Mesenteric fat pad (tissue), 1 donor: ENCODE measurements at places on chromosomes 7 and 10. TPM values are rescaled to one million over a fixed set of nuclear protein-coding genes. Genes with fewer than 3 reads are reported as not detected.

GRCh38 chr7:49229246-49229645 lies 304.9 kb downstream of the CDC14C start:
- DNase-seq = no peak

Gene MACC1
- 7.4 TPM for total RNA-seq

Gene TMEM106B
- 35.4 TPM for total RNA-seq

GRCh38 chr7:116551692-116552091 lies 26.9 kb downstream of the CAV1 start:
- DNase-seq = no peak

- no peak for DNase-seq
Observed at GRCh38 chr7:136389933-136390332, 412.8 kb upstream of the MTPN start.

GRCh38 chr10:108454224-108454623 lies 1289.7 kb upstream of the SORCS1 start:
- DNase-seq = no peak

DNA sequence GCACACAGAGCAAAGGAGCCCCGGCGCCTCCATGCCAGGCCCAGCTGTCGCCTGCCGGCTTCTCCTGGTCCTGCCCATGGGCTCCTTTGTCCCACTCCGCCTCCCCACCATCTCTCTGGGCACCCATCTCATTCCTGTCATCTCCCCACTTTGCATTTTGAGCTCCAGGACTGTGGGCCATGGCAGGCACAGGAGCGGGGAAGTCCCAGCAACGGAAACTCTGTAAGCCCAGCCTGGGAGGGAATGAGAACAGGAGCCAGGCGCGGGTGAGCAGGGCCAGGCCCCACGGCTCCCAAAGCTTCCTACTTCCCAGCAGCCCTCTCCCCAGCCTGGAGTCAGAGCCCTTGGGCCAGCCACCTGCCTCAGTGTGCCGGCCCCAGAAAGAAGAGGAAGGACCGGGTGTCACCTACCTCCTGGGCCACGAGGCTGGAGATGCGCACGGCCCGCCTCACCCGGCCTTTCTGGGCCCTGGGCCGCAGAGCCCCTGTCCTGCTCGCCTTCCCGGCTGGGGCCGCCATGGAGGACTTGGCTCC lies 23.1 kb downstream of the KCNH2 start:
- DNase-seq = no peak

Gene FAM24B
- total RNA-seq = 0.67 TPM

DNA sequence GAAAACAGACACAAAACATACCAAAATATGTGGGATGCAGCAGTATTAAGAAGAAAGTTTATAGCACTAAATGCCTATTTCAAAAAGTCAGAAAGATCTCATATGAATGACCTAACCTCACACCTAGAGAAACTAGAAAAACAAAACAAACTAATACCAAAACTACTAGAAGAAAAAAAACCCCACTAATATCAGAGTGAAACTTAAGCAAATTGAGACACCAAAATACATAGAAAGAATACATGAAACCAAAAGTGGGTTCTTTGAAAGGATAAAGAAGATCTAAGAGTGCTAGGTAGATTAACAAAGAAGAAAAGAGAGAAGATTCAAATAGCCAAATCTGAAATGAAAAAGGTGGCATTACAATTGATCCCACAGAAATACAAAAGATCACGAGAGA lies 494.1 kb downstream of the SH2D4B start:
- DNase-seq = no peak

DNA sequence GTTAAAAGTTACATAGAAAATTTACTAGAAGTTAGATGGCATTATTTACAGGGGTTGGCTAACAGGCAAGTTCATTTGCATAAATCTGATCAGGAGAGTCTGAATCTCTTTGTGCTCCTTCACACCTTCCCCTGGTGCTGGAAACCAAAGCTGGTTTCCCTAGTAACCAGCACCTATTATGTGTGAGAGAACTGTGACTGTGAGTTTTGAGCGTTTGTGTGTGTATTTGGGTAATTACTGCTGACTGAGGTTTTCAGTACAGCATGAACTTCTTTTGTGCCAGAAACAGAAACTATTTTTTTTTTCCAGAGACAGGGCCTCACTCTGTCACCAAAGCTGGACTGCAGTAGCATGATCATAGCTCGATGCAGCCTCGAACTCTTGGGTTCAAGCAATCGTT lies 10.3 kb upstream of the IFIT1B start:
- no peak for DNase-seq

DNA sequence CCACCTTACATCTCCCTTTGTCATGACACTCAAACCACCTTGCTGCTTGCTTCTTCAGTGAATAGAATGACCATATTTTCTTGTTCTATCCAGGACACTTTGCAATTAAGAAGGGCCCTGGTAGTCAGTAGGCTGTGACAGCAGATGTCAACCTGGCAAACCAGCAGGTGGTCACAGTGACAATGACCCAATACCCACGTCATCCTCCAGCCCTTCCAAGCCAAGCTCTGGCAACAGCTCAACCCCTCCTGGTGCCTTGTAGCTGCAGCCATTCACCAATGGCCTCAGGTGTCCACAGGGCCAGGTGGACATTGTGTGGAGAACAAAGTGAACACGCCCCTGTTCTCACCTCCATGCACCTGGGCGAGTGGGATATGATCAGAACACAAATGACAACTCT lies 87.6 kb upstream of the MACROH2A2 start:
- DNase-seq = no peak

- DNase-seq = no peak
Observed at GRCh38 chr10:30820261-30820991, 190.9 kb upstream of the LYZL2 start.

DNA sequence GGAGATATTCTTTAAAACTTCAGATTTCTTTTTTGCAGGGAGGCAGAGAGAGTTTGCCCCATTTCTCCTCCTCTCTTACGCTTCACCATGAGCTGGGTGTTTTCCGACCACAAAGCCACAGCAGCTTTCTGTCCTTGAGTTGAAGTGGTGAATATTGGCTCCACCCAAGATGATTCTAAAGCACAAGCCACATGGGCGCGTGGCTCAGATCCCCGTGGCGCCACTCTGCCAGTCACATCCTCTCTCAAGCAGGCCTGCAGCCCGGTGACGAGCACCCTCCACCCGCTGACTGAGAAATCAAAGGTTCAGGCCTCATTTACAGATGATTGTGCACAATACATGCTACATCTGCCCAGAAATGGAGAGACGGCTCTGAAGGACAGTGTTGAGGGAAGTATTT lies 27.6 kb upstream of the RNF32 start:
- DNase-seq = no peak

DNA sequence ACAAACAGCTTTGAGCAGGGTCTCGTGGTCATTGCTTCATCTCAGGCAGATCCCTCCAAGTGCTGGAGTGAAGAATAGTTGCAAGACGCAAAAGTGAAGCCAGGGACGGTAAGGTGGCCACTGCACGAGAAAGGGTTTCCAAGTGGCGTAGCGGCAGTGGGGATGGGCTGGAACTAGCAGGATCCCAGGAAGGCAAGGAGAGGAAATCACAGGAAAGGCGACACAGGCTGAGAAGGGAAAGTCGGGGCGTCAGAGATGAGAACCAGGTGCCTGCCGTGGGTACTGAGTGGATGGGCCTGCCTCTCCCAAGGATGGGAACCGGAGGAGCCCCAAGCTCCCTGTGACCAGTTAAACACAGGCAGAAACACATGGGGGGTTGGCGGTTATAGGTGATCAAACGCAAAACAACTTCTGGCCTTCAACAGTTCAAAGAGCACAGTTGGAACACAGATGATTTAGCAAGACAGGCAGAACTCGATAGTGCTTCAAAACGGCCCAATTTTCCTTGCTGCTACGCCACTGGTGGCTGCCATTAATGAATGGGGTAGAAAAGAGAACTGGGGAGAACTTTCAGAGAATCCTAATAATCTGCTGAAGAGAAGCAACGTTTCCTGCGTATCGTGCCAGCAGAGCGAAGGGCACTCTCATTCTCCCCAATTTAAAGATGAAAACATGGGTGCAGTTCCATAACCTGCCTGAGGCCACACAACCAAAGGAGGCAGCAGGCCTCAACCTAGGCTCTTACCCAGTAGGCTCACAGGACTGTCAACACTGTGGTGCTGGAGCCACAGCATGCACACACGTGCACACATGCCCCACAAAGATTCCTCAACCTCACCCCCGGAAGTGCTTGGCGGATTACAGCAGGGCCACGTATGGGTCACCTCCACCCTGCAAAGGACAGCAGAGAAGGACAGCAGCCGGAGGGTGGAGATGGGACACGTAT lies 61.9 kb downstream of the MAD1L1 start:
- no peak for DNase-seq

Gene NPVF
- total RNA-seq = not detected

DNA sequence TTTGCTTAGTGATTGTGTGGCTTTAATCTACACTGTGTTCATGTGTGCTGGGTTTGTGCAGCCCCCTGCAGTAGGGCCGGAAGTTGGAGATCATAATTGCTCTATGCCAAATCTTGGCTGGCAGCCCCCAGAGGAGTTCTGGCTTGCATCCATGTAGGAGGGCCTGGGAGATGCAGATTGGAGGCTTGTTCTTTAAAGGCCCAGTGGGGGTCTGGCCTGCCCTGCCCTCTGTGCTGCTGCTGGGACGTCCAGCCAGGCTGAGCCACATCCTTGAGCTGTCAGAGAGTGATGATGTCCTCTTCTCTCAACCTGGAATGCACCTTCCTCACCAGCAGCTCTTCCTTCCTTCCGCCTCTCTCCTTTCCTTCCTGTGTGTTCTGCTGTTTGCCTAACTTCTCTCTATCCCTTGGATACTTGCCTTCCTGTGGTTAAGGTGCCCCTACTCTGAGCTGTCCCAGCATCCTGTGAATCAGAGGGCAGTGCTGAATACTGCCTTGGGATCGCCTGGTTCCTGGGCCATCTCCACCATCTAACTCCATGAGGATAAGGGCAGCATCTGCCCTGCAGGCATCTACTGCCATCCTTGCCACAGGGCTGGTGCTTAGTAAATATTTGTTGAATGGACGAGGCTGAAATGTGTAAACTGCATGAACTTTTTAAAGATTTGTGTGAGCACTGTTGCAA lies 30.2 kb downstream of the DOCK1 start:
- DNase-seq = peak; percentile 28

GRCh38 chr7:24406053-24406788 lies 122.2 kb downstream of the NPY start:
- DNase-seq = no peak

GRCh38 chr10:90642136-90642535 lies 215.7 kb downstream of the HTR7 start:
- no peak for DNase-seq

Gene NKX1-2
- total RNA-seq = not detected

Gene ARHGAP19
- total RNA-seq = 7.9 TPM

GRCh38 chr7:100642534-100642907 lies 1.2 kb upstream of the TFR2 start:
- DNase-seq = no peak

Gene KAT6B
- total RNA-seq = 28.8 TPM

GRCh38 chr10:14604181-14605142 lies 170.2 kb downstream of the FAM107B start:
- DNase-seq = peak; percentile 93

DNA sequence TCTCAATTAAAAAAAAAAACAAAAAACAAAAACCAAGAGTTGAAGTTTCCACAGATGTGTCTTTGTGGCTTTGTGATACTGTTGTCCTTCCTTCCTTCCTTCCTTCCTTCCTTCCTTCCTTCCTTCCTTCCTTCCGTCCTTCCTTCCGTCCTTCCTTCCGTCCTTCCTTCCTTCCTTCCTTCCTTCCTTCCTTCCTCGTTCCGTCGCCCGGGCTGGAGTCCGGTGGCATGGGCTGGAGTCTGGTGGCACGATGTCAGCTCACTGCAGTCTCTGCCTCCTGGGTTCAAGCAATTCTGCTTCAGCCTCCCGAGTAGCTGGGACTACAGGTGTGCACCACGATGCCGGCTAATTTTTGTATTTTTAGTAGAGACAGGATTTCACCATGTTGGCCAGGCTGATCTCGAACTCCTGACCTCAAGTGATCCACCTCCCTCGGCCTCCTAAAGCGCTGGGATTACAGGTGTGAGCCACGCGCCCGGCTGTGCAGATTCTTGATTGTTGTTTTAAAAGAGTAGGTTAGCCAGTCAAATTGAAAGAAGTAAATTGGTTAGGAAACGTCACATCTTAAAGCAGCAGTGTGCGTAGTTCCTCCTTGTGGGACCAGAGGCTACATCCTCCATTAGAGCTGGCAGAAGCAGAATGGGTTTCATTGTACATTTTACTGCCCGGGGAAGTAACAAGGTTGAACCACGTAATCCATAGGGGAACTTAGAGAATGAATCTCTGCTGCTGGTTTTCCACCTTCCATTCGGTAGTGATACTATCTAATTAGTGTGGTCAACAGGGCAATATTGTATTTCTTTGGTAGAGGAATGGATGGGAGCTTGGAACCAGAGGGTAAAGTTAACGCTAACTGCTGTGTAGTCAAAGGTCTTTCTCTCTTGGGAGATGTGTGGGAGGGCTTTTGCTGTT lies 20.6 kb downstream of the DNAJB6 start:
- peak; percentile 14 for DNase-seq

Gene OR2A12
- total RNA-seq = not detected

Gene TMEM184A
- total RNA-seq = 0.16 TPM

DNA sequence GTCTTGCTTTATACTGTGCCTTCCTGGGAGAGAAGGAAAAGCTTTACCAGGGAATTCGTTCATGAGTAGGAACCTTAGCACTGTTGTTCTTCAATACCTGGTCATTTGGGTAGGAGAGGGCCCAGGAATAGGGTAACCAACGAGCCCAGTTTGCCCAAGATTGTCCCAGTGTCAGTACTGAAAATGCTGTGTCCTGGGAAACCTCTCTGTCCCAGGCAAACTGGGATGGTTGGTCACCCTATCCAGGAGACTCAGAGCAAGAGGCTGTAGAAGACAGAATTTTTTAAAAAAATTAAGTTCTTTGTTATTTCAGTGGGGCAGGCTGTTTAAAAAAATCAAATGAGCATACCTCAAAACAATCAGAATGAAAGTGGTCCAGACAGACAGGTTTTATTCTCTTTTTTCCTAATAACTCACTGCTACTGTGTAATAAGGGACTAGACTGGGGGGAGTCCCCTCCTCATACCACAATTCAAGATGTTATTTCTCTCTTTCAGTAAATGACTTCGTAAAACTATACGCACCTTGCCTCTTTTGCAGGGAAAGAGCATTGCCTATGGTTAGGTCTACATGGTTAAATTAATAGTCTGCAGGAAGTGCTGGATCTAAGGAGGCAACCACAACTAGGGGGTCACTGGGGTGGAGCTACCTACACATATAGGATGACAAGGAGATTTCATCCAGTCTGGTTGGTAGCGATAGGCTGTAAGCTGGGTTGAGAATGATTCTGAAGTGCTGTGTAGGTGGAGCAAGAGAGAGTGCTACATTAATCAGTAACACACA lies 41.1 kb upstream of the FAM133B start:
- no peak for DNase-seq

- DNase-seq = no peak
Observed at GRCh38 chr10:110174201-110174600, 33.2 kb upstream of the MXI1 start.

GRCh38 chr10:17452060-17452841 lies 2.1 kb downstream of the ST8SIA6 start:
- no peak for DNase-seq

Gene CPN1
- total RNA-seq = not detected

Gene MINDY4
- total RNA-seq = 6.8 TPM

GRCh38 chr7:138449580-138449979 lies 10.5 kb upstream of the TRIM24 start:
- no peak for DNase-seq
